ENCODE measurements at places on chromosomes 1 and 21. TPM values are rescaled to one million over a fixed set of nuclear protein-coding genes. Genes with fewer than 3 reads are reported as not detected.

GPATCH3 gene
- 22.1 TPM for polyA plus RNA-seq

CCDC17 gene
- 0.60 TPM for polyA plus RNA-seq

CDC7 gene
- 1.8 TPM for polyA plus RNA-seq

NKAIN1 gene
- polyA plus RNA-seq, result not detected

E2F2 gene
- 2.2 TPM for polyA plus RNA-seq

PDPN gene
- polyA plus RNA-seq, result not detected

FCN3 gene
- polyA plus RNA-seq, result not detected

FCAMR gene
- polyA plus RNA-seq, result not detected

ERICH3 gene
- polyA plus RNA-seq, result not detected

ICOSLG gene
- 8.5 TPM for polyA plus RNA-seq

DENND2C gene
- 0.25 TPM for polyA plus RNA-seq

KRTAP25-1 gene
- not detected for polyA plus RNA-seq

ZC3H12A gene
- 20.6 TPM for polyA plus RNA-seq

KRTAP19-1 gene
- not detected for polyA plus RNA-seq

COL24A1 gene
- not detected for polyA plus RNA-seq

TNFRSF18 gene
- 3.5 TPM for polyA plus RNA-seq
